ENCODE measurements at places on chromosomes 16 and 17.

DNA sequence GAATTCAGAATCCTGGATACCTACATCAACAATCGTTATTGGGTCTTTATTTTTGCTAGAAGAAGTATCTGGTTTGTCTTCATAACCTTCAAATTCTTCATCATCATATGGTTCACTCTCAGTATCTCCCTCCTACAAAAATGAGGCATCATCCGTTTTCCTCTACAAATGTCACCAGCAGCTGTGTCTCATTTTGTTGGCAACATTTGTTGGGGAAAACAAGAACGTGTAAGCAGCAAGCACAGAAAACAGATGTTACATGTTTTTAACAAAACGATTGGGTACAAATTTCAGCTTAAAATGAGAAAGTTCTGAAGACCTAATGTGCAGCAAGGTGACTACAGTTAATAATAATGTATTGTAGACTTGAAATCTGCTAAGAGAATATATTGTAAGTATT lies 8.7 kb downstream of the CCDC47 start:
- DNase-seq: no peak

DNA sequence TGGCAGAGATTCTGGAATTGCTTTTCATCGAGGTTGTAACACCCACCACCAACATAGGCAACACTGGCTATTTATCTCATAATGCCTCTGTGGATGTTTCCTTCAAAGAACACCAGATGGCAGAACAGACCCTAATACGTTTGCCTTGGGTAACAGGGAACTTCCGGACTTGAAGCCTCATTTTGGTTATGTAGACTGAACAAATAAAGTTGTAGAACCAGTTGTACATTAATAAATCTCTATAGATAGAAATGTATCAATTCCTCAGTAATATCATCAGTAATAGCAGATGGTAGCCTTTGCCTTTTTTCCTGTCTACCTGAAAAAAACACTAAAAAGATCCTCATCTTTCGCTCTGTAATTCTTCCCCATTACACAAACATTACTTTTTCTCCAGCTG lies 25.9 kb upstream of the APOH start:
- peak; percentile 91 for DNase-seq

DNA sequence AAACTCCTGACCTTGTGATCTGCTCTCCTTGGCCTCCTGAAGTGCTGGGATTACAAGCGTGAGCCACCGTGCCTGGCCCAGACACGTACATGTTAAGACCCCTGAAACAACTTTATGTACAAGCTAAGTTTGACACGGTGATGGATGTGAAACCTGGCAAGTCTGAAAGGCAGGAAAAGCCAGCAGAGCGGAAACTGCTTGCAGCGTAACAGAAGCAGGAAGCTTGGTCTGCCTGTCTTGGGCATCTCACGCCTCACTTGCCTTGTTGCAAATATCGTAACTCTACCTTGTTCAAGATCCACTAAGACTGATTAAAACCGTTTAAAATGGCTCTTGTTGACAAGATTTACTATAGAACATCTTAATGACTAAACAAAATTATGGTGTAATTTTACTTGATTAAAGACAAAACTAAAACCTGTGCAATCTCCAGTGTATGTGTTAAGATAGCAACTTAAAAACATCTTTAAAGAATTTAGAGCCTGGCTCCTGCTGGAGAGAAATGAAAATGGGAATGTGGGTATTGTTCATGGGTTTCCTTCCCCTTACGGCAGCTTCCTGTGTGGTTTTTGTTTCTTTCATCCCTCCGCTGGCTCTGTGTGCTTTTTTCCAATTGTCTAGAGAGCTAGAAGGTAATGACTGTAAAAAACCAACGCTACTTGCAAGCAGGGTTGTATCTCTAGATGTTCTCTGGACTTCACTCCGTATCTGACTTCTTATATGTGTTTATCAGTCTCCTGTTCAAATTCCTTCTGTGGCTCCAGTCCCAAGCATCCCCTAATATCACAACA lies 477.6 kb downstream of the XYLT1 start:
- no peak for DNase-seq

DNA sequence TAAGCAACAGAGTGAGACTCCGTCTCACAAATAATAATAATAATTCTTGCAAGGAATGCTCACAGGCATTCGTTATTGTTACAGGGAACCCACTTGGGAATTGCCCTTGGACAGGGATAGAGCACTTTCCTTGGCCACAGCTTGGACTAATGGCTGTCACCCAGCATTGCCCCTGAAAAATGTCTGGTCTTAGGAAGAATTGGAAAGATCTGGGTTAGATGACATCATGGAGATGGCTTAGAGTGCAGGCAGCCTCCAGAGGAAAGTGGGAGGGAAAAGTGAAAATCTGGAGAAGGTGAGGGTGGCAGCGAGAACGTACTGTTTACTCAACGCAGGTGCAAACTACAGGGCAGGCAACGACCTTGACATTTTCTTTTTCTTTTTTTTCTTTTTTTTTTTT lies 59.3 kb upstream of the MRTFB start:
- DNase-seq: peak; percentile 61

DNA sequence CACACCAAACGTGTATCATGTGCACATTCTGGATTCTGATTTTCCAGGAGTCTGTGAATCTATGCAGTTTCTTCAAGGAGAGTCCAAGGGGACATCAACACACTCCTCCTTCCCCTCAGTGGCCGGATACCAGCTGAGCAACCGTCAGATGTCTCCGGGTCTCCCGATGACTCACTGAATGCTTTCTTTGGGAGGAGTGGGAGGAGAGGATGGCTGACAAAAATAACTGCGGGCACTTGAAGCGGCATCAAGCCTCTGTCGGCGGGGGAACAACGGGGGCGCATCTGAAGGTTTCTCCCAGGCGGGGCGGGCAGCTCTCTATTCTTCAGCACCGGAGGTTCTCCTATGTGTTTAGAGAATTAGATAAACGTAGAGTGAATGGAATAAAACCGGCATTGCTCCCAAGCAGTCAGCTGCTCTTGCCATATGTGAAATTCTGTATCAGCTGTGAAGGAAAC lies 24.6 kb upstream of the LRRC75A start:
- DNase-seq: no peak

- DNase-seq: peak; percentile 82
These were observed 4.9 kb downstream of the MAP3K14 start for GRCh38 chr17:45311760-45312476.

GRCh38 chr16:17446661-17447060 lies 24.1 kb downstream of the XYLT1 start:
- no peak for DNase-seq

- no peak for DNase-seq
These were observed 261.8 kb upstream of the CACNG5 start for GRCh38 chr17:66573078-66573477.

- DNase-seq: peak; percentile 91
These were observed 6.1 kb downstream of the SSTR5 start for GRCh38 chr16:1078579-1079021.

DNA sequence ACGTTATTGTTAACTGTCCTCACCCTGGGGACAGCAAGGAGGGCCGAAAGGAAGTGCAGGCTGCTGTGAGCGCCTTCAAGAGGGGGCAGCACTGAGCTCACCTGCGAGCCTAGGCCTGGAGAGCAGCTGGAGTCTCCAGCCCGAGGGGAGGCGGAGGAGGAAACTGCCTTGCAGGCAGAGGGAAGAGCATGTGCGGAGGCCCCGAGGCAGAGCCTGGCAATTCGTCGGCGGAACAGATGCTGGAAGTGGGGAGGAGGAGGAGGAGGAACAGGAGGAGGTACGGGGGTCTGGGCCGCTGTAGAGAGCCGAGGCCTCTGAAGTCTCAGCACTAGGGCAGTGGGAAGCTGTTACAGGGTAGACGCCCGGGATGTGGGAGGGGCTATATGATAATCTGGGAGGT lies 49.6 kb upstream of the PLCG2 start:
- DNase-seq: no peak

- DNase-seq: no peak
These were observed 185.5 kb upstream of the SOX9 start for GRCh38 chr17:71935341-71935740.

DNA sequence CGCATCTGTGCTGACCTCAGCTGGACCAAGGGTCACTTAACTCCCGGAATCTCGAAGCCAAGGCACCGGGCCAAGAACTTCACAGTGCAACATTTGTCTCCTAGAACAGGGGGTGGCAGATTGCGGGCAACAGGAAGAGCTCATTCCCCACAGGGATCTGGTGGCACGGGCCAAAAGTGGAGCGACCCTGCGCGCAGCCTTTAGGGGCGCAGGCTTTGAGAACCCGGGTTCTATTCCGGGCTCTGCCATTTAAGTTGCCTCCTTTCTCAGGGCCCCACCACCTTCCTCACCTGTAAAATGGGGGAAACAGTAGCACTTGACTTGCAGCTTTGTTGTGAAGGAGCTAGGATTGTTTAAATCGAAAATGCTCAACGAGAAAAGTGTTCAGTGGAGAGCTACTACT lies 651 bp downstream of the SHMT1 start:
- peak; percentile 64 for DNase-seq

GRCh38 chr16:75965504-75966374 lies 239.4 kb upstream of the CPHXL start:
- no peak for DNase-seq

DNA sequence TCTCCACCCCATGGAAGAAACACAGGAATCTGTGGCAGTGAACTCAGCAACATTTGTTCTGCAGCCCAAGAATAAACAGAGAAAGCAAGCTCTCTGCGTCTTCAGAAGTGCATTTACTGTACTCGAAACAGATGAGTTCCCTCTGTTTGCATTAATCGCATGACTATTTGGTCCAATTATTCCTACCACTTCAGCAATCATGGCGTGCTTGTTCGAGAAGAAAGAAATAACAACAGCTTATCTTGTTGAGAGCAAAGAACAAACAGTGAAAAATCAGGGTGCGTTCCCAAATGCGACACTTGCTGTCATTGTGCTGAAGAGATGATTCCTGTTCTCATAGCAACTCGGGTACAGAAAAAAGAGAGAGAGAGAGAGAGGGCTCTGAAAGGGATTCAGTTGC lies 445.3 kb upstream of the MAF start:
- no peak for DNase-seq

- DNase-seq: peak; percentile 84
These were observed 971 bp downstream of the MINK1 start for GRCh38 chr17:4833941-4834680.

DNA sequence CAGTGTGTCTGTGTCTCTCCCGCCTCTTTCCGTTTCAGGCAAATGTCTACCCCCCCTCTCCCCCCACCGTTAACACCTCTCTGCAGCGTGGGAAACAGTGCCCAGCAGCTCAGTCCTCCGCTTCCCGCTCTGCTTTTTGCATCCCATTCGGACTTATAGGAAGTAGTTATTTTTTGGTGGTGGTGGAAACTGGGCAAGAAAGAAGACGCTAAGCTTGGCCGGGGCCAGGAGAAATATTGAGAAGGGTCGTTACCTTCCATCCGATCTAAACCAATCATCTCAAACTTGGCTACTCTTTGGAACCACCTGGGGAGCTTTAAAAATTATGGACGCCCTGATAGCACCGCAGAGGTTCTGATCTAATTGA lies 499 bp upstream of the HLF start:
- peak; percentile 41 for DNase-seq

DNA sequence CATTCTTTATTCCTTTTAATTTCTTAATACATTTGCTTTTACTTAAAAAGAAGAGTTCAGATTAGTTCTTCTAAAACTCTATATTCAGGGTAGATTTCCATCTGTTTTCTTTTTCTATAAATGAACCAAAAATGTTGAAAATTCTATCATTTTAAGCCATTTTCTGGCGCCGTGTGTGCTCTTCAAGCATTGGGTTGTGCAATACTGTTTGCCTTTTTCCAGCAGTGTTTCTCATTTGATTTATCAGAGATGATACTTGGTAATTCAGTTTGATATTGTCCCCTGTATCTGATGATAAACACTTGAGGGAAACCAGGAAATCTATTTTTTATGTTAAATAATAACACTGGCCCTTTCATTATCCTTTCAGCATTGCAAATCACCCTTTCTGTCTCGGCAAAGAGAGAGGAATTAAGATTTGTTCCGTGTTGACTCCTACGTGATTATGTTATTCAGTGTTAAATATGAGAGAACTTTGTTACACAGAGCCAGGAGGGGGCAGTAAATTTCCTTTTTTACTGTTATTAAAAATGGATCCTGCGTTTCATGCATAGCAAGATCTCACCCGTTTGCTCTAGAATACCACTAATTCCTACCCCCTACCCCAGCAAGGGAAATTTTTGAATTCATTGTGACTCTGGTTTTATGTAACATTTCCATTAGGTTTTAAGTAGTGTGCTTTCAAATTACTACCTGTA lies 606.9 kb upstream of the RBFOX1 start:
- DNase-seq: no peak

Measured in stomach (tissue), 19 donors.